Non-pigmented ciliary epithelial cell (primary cell): ENCODE measurements at places on chromosomes 13 and 19.

DNA sequence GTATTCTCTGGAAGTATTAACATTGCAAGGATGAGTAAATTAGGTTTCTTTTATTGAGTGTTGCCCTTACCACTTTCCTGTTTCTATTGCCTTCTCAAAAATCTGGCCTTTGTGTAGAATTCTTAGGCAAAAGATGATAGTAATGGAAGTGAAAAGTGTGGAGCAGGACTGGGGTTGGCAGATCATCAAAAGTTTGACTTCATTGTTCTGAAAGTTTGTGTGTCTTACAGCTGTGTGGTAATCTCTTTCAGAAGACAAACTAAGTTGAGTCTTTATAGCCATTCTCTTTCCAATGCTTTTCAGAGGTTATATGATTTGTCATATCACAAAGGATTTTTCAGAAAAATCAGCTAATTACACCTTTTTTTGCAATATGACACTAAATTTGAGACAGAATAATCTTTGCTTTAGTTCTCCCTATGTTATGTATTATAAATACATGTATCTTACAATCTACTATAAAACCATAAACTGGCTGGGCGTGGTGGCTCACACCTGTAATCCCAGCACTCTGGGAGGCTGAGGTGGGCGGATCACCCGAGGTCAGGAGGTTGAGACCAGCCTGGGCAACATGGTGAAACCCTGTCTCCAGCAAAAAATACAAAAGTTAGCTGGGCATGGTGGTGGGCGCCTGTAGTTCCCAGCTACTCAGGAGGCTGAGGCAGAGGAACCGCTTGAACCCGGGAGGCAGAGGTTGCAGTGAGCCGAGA, 8.7 kb upstream of the KCNRG start:
- DNase-seq: no peak

DNA sequence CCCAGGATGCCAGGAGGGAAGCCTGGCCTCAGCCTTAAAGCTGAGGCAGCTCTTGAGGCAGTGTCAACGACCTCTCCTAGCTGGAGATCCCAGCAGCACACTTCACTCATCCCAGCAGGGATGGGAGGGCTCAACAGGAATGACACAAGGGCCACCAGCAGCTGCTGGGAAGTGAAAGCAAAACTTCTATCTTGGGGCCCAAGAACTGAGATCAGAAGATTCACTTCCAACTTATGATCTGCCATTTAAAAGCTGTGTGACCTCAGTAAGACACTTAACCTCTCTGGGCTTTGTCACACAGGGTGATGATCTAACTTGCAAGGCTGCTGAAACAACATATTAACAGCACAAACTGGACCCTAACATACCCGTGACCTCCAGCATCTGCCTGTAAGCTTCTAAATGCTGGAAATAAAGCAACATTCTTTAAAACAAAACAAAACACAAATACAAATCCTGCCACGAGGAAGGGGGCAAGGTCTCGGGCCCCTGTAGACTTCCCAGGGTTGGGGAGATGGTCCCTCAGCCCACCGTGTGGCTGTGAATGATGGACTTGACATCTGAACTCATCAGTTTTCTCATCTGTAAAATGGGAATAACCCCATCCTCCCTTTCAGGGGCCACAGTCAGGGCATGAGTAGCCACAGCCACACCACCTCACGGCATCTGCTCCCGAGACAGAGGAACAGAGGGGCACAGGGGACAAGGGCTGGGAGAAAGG, 22.7 kb downstream of the ELL start:
- DNase-seq: no peak

DNA sequence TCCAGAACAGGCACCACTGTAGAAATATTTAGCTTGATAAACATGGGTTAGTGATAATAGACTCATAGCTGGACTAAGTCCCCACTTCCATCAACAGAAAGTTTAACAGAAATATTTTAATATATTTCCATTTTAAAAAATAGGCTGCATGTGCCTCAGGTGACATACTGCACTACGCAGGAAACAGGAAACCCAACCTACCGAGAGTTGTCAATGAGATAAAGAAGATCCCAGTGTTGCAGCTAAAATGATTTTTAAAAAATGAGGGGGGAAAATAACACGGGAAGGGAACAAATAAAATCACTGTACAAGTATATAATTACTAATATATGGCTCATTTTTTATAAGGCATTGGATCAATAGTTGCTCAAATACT, 154.8 kb downstream of the TBC1D4 start:
- DNase-seq: no peak

DNA sequence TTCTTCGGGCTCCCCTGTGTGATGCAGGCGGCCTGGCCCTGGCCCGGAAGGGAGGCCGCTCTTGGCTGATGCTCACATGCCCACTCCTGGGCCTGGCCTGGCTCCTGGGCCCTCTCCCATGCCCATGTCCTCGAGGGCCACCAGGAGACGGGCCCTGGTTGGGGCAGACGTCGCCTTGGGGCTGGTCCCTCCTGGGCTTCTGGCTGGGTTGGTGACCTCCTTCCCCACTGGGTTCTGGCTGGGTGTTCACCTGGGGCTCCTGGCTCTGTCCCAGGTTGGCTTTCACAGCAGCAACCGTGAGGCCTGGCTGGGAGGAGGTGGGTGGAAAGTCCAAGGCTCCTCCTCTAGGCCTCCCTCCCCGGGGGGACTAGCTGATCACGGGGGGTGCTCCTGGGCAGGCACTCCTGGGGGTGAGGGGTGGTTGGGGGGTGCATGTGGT, 15.5 kb upstream of the SLC7A10 start:
- DNase-seq: no peak

GRCh38 chr19:35868823-35869326, 501 bp downstream of the APLP1 start:
- no peak for DNase-seq

DNA sequence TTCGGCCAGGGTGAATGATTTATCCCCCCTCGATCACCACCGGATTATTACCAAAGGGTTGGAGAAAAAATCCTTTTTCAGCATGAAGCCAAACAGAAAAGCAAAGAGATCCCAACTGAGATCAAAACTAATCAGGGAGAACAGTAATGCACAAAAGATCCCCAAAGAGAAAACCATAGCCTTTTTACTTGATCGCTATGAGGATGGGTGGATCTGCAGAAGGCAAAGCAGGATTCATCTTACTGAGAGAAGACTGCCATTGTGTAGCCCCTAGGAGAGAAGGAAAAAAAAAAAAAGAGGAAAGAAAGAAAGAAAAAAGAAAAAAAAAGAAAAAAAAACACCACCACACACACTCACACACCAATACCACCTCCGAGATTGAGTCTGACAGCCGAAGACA, at the start of gene FGF14:
TSS of gene FGF14 (minus strand) at position 283 of the 400 bp plus-strand sequence.
- DNase-seq: no peak
